Placental pericyte (primary cell): ENCODE measurements at places on chromosomes 11 and 22. TPM values are rescaled to one million over a fixed set of nuclear protein-coding genes. Genes with fewer than 3 reads are reported as not detected.

The CRYBA4 gene
- not detected in 2 replicates for total RNA-seq

The VWA5A gene
- 1.5 and 25.2 TPM in 2 replicates for total RNA-seq

The CXCR5 gene
- total RNA-seq: not detected in 2 replicates

The TRIM48 gene
- total RNA-seq: not detected in 2 replicates

The BACE1 gene
- total RNA-seq: 32.6 and 49.4 TPM in 2 replicates

The SMTNL1 gene
- not detected in 2 replicates for total RNA-seq

The PYGM gene
- total RNA-seq: 0.29 and 0.88 TPM in 2 replicates

The MOGAT2 gene
- not detected in 2 replicates for total RNA-seq

The C11orf91 gene
- 0.14 TPM in 1 of 2 replicates, not detected in the other for total RNA-seq

The LRRC56 gene
- total RNA-seq: 1.6 and 2.8 TPM in 2 replicates

The EEF1G gene
- total RNA-seq: 914 and 1,622 TPM in 2 replicates

The OR6A2 gene
- total RNA-seq: 0.57 TPM in 1 of 2 replicates, not detected in the other

The MLC1 gene
- total RNA-seq: under 0.01 and 0.44 TPM in 2 replicates

The NLRP10 gene
- under 0.01 and 3.4 TPM in 2 replicates for total RNA-seq

The TENM4 gene
- 0.88 and 49.0 TPM in 2 replicates for total RNA-seq

The HEPHL1 gene
- total RNA-seq: 4.4 TPM in 1 of 2 replicates, not detected in the other

The OR5B12 gene
- total RNA-seq: not detected in 2 replicates

The GAS2L1 gene
- 9.4 and 42.7 TPM in 2 replicates for total RNA-seq

The KCTD14 gene
- total RNA-seq: 0.44 and 1.7 TPM in 2 replicates

The STK33 gene
- 0.57 and 1.3 TPM in 2 replicates for total RNA-seq

The YPEL4 gene
- total RNA-seq: 0.14 TPM in 1 of 2 replicates, not detected in the other

The TPH1 gene
- total RNA-seq: under 0.01 and 0.14 TPM in 2 replicates

The OR4C6 gene
- not detected in 2 replicates for total RNA-seq

The GLB1L2 gene
- under 0.01 TPM in 1 of 2 replicates, not detected in the other for total RNA-seq

The JAML gene
- total RNA-seq: 0.29 TPM in 1 of 2 replicates, not detected in the other

The CD151 gene
- 283 and 431 TPM in 2 replicates for total RNA-seq

The CARNS1 gene
- under 0.01 and 0.22 TPM in 2 replicates for total RNA-seq

The GNG3 gene
- total RNA-seq: not detected in 2 replicates

The PLAAT4 gene
- total RNA-seq: 1.6 and 15.5 TPM in 2 replicates

The SYT13 gene
- total RNA-seq: not detected in 2 replicates

The RTN4R gene
- total RNA-seq: 0.29 and 1.3 TPM in 2 replicates

The CENPM gene
- 2.4 and 21.0 TPM in 2 replicates for total RNA-seq

The ARVCF gene
- 7.0 and 17.9 TPM in 2 replicates for total RNA-seq

The CLDN5 gene
- 0.22 and 0.29 TPM in 2 replicates for total RNA-seq
